ENCODE measurements at places on chromosomes 5 and 9.

DNA sequence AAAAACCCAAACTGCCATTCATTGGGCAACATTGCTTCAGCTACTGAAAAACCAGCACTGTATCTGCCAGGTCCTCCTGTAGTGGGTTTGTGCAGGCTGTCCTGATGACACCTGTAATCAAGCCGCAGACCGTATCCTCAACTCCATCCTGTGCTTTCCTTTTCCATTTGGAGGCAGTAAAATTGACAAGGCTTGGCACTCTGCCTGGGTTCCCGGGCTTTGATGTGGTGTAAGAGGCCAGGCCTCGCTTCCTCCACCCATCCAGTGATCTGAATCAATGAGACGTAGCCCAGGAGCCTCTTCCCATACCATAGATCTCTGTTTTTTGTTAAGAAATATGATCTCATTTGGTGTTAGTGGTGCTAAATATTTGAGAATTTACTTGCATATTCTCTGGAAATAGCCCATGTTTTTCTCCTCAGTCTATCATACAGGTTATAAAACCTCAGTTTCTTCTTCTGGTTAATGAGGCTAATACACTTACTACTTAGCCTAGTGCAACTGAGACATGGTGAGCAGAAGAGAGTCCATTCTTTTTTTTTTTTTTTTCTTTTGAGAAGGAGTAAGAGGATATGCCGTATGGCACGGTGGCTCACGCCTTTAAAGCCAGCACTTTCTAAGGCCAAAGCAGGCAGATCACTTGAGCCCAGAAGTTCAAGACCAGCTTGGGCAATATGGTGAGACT lies 34.8 kb downstream of the LSM11 start:
- DNase-seq: peak; percentile 4

- no peak for DNase-seq
Measured at GRCh38 chr9:105053209-105053652, 125.3 kb upstream of the ABCA1 start.

- DNase-seq: no peak
Measured at GRCh38 chr5:158958021-158958994, 141.4 kb downstream of the EBF1 start.

GRCh38 chr5:68288707-68289134 lies 73.2 kb downstream of the PIK3R1 start:
- DNase-seq: no peak

GRCh38 chr5:131774652-131775367 lies 22.0 kb downstream of the FNIP1 start:
- no peak for DNase-seq

DNA sequence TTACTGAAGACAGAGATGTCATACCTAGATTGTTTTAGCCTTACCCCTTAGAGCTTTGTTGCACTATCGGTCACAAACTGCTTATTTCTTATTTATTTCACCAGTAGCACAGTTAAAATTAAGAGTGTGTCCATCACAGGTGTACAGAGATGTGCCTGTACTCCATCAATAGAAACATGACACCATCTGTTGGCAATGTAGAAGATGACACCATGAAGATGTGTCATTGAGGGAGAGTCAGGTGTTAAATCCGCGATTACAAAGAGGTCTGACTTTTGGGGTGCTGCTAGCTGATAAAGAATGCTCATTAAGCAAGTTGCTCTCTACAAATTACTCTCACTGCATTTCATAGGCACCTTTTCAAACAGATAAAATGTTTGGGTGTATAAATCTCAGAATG lies 164.4 kb downstream of the SMARCA2 start:
- DNase-seq: no peak

DNA sequence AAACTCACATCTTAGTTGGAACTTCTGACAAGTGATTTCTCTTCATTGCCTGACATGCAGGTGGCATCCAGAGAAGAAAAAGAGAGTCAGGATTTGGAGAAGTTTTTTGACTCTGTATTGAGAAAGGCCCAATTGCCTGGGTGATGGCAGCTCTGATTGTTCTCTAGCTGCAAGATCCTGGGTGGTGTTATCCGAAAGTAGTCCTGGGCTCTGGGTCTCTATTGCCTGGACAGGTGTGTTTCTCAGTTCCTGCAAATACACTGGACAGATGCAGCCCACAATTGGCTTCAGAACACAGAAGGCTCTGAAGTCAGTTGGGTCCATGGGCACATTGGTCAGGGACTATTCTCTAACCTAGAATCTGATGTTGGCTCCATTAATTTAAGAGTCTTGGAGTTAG lies 67.4 kb downstream of the RGS3 start:
- no peak for DNase-seq

DNA sequence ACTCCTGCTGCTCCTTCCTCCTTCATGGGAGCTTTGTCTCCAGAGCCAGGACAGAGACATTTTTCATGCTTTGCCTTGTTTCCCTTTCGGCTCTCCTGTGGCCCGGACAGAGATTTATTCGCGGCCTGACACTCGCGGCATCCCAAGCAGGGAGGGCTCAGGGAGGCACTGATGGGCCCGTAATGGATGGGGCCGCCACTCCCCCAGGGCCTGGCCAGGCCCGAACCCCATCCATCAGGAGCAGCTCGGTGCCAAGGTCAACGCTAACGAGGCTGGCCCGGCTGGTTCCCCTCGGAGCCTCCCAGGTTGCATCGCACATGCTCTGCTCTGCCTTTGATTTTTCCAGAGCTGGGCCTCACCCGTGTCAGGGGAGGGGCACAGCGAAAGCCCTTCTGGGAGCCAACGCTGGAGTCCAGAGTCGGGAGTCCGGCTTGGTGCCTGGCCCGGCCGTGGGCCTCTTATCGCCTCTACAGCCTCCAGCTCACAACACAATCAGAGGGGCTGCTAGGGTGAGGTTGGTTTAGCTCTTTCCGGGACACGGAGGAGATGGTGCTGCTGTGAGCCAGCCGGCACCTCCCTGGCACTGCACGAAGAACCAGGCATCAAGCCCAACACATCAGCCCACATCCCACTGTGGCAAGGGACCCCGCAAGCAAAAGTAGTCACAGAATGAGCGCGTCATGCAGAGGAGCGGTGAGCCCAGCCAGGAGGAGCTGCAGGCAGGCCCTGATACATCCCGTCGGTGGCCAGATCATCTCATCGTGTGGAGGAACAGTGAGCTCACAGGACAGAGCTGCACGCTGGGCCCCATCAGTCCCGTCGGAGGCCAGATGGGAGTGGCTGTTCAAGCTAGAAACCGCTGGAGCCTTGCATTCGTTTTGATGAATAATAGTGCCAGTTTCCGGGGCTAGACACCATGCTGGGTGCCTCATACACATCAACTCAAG lies 72.2 kb upstream of the BARHL1 start:
- DNase-seq: no peak

DNA sequence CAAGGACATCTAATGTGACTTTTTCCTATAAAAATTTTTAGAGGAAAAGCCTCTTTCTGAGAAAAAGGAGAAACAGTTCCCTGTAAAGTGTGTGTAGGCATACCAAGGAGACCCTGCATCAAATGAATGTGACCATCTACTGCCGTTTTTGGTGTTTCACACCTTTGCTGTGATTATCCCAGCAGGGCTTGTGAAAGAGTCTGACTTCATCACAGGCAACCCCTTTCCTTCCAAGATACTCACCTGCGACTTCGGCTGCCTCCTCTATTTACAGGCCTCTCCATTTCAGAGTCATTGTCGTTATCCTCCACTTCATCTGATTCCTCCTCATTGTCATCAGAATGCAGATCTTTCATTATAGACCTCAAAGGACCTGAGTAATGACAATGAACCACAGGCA lies 259.1 kb downstream of the MLLT3 start:
- DNase-seq: no peak

GRCh38 chr5:126912616-126913200 lies 117.7 kb downstream of the MARCHF3 start:
- DNase-seq: peak; percentile 38

DNA sequence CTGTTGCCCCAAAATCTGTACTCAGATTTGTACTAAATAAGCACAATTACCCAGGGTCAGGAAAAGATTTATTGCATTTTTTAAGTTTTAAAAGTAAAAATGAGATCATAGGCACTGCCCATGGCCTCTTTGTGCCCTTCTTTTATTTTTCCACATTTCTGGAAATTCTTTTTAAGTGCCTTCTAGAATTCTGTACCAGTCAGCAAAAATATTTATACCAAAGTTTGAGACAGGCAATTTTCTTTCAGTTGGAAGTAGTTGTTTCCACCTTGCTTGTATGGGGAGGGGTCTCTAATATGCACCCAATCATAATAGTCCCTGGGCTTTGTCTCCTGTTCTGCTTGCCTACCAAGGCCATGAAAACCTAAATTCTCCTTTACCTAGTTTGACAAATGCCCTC lies 5.6 kb upstream of the RNF20 start:
- DNase-seq: no peak

- no peak for DNase-seq
Measured at GRCh38 chr5:62621280-62621679, 42.7 kb downstream of the LRRC70 start.

DNA sequence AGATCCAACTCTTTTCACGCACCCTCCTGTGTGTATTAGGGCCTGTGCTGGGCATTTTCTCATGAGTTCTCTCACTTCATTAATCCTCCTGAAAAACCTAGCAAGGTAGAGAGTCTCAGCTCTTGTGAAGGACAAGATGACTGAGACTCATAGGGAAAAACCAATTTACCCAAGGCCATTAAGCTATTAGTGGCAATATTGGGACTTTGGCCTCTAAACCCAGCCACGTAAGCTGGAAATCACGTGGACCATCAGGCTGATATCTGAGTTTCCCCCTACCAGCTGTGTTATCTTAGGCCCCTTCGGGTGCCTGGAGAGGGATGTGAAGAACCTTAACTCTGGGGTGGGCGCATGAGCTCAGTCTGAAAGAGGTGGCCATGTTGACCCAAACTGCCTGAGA lies 80.7 kb downstream of the ANKH start:
- DNase-seq: no peak

DNA sequence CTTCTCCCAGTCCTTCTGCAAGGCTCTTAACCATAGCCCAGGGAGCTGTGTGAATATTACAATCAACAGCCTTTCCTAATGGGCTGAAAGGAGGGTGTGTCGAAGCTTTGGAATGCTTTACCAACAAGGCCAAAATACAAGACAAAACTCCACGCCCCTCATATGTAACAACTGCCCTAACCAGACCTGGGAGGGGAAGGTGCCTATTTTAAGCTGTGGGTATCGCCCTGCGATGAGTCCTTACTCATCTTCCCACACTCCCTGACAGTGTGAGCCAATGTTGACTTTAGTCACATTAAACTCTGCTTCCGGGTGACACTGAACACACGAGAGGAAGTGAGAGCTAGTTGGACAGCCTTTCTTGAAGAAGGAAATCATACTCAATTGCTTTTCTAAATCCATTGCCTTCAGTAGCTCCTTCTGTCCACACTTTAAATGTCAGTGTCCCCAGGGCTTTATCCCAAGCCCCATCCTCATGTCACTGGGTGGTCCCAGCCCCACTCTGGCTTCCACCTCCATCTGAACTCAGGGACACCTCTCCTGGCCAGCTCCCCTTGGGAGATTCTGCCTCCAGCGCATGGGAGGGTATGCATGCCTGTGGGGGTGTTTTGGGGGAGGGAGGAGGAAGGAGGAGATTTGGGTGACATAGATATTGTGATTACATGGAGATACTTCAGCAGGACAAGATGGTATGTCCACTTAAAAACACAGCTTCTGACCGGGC lies 6.5 kb upstream of the TBC1D9B start:
- DNase-seq: no peak

DNA sequence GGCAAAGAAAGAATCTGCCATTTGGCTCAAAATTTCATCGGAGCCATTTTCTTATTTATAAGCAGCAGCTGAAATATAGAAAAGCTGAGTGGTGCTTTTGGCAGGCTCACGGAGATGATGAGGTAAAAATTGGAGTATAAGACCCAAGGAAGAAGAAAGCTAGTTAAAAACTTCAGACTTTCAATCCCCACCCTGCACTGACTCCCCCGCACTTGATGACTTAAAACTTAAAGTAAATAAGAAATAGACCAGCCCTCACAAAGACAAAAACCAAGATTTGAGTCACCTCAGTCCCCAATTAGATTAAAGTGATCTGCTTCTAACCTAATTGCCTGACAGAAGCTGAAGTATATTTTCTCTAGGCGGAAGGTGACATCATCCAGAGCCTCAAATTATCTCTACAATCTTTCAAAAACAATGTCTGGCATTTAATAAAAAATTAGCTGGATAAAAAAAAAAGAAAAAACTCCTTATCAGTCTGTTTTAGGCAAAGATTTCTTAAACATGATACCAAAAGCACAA lies 124.0 kb upstream of the PJA2 start:
- peak; percentile 5 for DNase-seq

DNA sequence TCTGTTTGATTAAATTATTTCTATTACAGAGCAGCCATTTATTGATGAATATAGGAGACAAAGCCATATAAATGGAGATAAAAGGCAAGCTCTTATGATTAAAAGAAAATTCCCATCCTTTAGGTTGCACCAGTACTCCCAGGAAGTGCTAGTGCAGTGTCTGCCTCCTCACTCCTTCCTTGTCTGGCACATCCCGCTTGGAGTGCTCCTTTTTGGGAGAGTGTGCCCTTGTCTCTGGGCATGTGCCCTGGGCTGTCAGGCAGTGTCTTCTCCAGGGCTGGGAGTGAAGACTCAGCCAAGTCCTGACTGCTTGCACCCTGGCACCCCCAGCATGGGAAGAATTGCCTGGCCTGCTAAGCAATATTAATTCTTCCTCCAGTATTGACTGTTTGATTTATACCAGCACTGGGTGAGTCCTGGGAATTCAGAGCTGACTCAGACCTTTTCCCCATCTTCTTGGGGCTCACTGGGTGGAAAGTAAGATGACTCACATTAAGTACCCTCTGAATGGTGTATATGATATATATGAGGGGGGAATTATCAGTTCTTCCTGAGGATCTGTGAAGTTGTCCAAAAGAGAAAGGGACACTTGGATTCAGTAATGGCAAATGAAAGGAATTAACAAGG lies 62.1 kb downstream of the ZSWIM6 start:
- no peak for DNase-seq

- DNase-seq: no peak
Measured at GRCh38 chr5:35815089-35815936, 41.4 kb upstream of the IL7R start.

- no peak for DNase-seq
Measured at GRCh38 chr5:75622564-75622963, 11.3 kb downstream of the ANKDD1B start.

- no peak for DNase-seq
Measured at GRCh38 chr9:35748242-35748857, 678 bp downstream of the GBA2 start.

GRCh38 chr9:80555782-80556325 lies 984.1 kb downstream of the TLE4 start:
- no peak for DNase-seq

DNA sequence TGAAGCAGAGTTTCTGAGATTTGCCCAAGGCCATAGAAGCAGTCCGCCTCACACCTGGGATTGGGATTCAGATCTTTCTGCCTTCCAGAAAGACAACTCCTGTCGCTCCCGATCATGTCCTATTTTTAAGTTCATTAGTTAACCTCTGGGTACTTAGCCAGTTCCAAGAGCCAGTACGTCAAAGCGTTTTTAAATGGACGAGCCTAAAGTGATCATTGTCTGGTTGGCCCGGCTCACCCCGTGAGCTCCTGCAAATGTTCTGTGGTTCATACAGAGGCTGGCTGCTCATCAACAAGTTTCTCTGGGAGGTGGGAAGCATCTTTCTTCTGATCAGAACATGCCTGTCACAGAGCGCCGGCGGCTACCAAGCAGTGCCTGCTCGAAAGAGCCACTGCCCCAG lies 554.5 kb upstream of the WWC1 start:
- DNase-seq: no peak
